NCI-H748 treated with DMSO at 0.1 percent for 48 hours (cell line): ENCODE measurements at places on chromosomes 5 and 9.

DNA sequence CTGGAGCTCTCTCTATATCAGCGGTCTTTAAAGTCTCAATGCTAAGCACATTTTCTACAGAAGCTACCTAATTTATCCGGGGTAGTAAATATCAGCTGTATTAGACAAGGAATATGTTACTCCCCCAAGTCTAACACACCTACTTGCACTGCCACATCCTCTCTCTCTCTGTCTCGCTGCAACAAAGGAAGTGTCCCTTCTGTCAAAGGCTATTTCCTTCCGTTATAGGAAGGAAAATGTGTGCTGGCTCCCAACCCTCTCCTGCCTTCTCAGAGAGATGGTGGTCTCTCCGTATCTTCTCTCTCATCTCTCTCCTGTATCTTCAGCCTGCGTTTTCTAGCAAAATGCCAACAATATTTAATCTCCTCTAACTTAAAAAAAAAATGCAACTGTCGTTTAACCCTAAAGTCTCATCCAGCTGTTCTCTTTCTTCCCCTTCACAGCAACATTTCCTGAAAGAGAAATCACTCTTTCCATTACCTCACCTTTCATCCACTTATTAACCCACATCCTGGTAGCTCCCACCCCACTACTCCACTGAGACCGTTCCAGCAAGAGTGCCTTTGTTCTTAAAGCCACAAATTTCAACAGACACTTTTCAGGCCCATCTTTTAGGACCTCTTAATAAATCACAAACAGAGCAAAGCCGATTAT lies 2.3 kb downstream of the TTF1 start:
- DNase-seq, result no peak

DNA sequence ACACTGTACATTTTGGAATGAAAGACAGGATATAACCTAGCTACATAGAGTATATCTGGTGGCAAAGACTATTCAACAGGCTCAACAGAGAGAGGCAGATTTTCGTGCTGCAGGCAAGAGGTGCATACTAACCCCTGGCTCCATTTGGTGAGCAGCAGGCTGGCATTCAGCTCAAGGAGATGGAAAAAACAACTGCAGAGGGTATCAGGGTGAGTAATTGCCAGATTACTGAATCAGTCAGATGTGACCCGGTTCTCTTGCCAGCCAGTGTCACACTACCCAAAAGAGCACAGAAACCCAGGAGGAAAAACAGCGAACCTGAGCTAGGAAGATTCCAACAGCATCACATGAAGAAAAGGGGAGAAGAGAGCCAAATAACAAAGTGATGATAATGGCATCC lies 130.4 kb upstream of the PRLR start:
- no peak for DNase-seq

GRCh38 chr9:107465467-107466451 lies 23.8 kb downstream of the KLF4 start:
- no peak for DNase-seq

DNA sequence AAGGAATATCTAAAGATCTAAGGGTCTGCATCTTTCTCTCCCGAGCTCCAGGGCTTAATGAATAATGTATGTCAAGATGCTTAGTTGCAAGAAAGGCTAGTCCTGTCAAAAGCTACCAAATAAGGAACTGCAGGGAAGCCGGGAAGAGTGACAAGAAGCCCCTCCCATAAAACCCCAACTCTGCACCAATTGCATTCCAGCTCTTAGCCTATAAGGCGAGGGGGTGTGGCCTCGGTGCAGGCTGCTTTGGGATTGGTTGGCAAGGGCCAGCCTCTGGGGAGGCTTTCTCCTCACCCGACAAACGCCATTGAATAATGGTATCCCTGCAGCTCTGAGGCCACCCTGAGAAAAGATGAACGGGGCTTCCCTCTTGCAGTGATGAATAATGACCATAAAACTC lies 416.9 kb downstream of the RAB3C start:
- no peak for DNase-seq

GRCh38 chr9:87353301-87353700 lies 144.4 kb upstream of the DAPK1 start:
- no peak for DNase-seq

GRCh38 chr9:106962615-106963363 lies 99.8 kb downstream of the ZNF462 start:
- no peak for DNase-seq

GRCh38 chr9:126009047-126009446 lies 261.9 kb downstream of the PBX3 start:
- DNase-seq, result no peak

GRCh38 chr5:163504079-163504931 lies 1.1 kb upstream of the MAT2B start:
- DNase-seq, result no peak

GRCh38 chr9:121394292-121394691 lies 24.2 kb upstream of the STOM start:
- DNase-seq, result no peak

- no peak for DNase-seq
Observed at GRCh38 chr9:82342046-82342445, 353.5 kb downstream of the SPATA31D1 start.

GRCh38 chr5:32001284-32001683 lies 172.8 kb downstream of the GOLPH3 start:
- DNase-seq, result no peak

DNA sequence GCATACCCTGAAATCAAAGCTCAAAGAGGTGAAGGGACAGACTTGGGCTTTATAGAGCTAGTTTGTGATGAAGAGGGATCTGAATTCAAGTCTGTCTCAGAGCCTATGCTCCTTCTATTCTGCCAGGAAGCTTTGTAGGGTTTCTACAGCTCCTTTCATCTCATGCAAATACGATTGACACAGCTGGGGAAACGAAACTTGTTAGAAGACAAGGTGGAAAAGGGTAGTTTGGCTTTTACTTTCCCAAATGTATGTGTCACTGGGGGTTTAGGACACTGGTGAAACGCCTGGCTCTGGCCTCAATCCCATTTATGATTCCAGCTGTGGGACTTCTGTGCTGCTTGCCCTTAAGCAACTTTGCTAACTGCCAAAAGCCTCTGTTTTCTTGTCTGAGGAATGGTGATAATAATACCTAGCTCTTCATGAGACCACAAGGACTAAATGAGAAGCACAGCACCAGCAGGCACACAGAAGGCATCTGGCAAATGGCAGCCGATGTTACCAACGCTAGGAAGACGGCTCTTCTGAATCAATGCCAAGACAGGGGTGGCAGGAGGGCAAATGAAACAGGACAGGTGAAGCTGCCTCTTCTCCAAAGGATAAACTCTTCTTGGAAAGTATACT lies 70.3 kb upstream of the EQTN start:
- no peak for DNase-seq

GRCh38 chr9:93910196-93910595 lies 45.0 kb downstream of the BARX1 start:
- no peak for DNase-seq

GRCh38 chr5:178793151-178793550 lies 62.7 kb upstream of the ZNF354A start:
- DNase-seq, result peak; percentile 15

GRCh38 chr9:105127863-105128220 lies 116.6 kb upstream of the SLC44A1 start:
- no peak for DNase-seq

GRCh38 chr5:160537116-160537515 lies 115.5 kb downstream of the PTTG1 start:
- no peak for DNase-seq

DNA sequence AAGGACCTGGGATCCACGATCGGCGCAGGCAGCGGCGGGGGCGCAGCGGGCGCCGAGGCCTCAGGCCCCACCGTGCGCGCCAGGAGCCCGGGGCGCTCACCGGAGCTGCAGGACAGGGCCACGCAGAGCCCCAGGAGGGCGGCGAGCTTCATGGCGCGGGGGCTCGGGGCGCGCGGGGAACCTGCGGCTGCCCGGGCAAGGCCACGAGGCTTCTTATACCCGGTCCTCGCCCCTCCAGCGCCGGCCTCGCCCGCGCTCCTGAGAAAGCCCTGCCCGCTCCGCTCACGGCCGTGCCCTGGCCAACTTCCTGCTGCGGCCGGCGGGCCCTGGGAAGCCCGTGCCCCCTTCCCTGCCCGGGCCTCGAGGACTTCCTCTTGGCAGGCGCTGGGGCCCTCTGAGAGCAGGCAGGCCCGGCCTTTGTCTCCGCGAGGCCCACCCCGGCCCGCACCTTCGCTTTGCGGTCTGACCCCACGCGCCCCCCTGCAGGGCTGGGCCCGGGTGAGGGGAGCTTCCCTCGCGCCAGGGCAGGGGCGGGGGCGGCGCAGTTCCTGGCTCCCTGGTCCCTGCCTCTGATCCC lies at the start of gene SCGB3A1:
Gene SCGB3A1, minus strand, starts transcription at position 189 of the 577 bp plus-strand sequence. Its CDS starts 37 bp downstream, at position 152.
- DNase-seq, result no peak

GRCh38 chr5:109479260-109479860 lies 69.6 kb upstream of the PJA2 start:
- DNase-seq, result no peak

GRCh38 chr5:141483902-141484301 lies 928 bp upstream of the PCDHGC4 start:
- no peak for DNase-seq

GRCh38 chr5:54997081-54997480 lies 11.7 kb upstream of the ESM1 start:
- no peak for DNase-seq

DNA sequence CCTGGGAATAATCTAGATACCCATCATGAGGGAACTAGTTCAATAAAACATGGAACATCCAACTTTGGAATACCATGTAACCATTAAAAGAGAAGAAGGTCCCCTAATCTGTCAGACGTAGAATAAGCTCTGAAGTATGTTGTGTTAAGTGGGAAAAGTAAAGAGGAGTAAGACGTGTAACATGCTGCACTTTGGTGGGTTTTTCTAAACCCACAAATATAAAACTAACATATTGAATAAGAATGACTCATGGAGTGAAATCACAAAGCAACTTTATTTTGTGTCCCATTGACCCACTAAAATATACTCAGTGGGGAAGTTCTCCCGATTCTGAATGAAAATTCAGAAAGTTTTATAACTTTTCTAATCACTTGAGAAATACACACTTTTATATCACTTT lies 67.9 kb upstream of the PIK3R1 start:
- no peak for DNase-seq

- no peak for DNase-seq
Observed at GRCh38 chr9:38086496-38086895, 17.5 kb upstream of the SHB start.

- no peak for DNase-seq
Observed at GRCh38 chr5:117252566-117252965, 677.9 kb upstream of the SEMA6A start.

GRCh38 chr5:77663090-77663863 lies 24.8 kb upstream of the OTP start:
- DNase-seq, result no peak

- no peak for DNase-seq
Observed at GRCh38 chr5:123907349-123907748, 395.4 kb downstream of the CSNK1G3 start.
